Activated CD4-positive, alpha-beta T cell treated with anti-CD3 and anti-CD28 coated beads, Interleukin-2, amount 10 ng/mL, durations not matched to agents 7 days and 5 days (primary cell): ENCODE measurements at places on chromosomes 13 and 19. TPM values are rescaled to one million over a fixed set of nuclear protein-coding genes. Genes with fewer than 3 reads are reported as not detected.
A peak's percentile ranks its signal among the peaks of the same experiment; 100 is the strongest.

DNA sequence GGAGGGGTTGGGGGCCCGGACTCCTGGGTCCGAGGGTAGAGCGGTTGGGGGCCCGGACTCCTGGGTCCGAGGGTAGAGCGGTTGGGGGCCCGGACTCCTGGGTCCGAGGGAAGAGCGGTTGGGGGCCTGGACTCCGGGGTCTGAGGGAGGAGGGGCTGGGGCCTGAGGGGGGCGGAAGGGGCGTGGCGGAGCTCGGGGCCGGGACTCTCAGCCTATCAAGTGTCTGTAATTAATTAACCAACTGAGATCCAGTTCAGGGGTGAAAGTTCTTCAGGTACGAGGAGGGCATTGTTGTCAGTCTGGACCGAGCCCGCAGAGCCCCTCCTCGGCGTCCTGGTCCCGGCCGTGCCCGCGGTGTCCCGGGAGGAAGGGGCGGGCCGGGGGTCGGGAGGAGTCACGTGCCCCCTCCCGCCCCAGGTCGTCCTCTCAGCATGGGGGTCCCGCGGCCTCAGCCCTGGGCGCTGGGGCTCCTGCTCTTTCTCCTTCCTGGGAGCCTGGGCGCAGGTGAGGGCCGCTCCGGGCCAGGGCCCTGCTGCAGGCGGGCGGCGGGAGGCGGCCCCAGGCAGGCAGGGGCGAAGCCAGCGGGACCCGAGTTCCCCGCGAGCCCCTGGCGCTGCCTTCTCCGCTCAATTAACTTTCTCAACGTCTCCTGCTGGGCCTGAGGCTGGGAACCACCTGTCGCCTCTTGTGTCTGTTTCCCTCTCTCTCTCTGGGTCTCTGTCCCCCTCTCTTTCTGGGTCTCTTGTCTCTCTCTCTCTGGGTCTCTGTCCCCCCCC, 697 bp downstream of the FCGRT start:
- DNase-seq, result no peak
- no peaks in the 10 kb centered on the region for H3K27me3 ChIP-seq
- peaks cover 3% of the 10 kb centered on the region for H3K36me3 ChIP-seq
- H3K4me1 ChIP-seq, result peaks cover 29% of the 10 kb centered on the region
- H3K4me3 ChIP-seq, result peak overlapping the region; percentile 74

DNA sequence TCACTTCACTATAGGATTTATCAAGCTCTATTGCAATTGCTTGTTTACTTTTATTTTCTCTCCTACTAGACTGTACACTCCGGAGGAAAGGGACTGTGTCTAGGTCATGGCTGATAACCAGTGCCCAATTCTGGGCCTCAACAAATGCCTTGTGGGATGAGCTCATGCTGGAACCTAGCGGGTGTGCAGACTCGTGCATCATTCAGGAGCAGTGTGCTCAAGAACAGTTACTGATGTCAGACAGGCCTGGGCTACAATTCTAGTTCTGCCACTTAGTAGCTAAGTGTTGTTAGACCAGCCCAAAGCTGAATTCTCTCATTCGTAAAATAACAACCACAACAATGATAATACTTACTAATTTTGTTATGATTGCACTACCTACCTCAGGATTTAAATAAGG, 95.4 kb downstream of the CYSLTR2 start:
- no peak for DNase-seq
- no peaks in the 10 kb centered on the region for H3K27me3 ChIP-seq
- H3K4me1 ChIP-seq, result peaks cover 11% of the 10 kb centered on the region
- no peak overlapping the region for H3K4me3 ChIP-seq
- no peaks in the 10 kb centered on the region for H3K36me3 ChIP-seq
- H3K27ac ChIP-seq, result no peak overlapping the region

- H3K4me3 ChIP-seq, result no peak overlapping the region
- peaks cover 4% of the 10 kb centered on the region for H3K36me3 ChIP-seq
- H3K27me3 ChIP-seq, result peaks cover 31% of the 10 kb centered on the region
- DNase-seq, result no peak
- no peak overlapping the region for H3K27ac ChIP-seq
These were observed 52.6 kb upstream of the RCBTB2 start for GRCh38 chr13:48585456-48585840.

DNA sequence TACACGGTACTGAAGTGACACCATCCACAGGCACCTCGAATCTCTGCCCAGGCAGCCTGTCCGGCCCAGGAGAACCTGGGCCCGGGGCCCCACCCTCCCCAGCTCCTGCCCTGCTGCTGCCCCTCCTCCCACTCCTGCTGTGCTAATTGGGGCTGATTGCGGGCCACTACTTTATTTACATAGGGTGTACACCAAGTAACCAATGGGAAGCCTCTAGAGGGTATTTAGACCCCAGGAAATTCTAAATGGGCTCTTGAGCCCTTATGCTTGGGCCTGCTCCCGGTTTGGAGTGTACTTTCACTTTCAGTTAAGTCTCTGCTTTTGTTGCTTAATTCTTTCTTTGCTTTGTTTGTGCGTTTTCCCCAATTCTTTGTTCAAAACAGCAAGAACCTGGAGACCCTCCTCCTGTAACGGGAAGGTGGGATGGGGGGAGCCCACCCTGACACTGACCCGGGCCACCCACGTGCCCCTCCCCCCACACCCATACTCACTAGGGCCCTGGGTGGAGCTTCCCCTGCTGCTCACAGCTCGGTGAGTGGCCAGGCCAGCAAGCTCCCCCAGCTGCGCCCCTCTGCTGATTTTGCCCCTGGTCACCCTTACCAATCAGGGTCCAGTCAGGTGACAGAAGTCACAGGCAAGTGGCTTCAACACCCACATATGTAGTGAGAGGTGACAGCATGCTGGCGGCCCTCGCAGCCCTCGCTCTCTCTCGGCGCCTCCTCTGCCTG, 9.4 kb downstream of the SCGB2B2 start:
- H3K4me3 ChIP-seq, result peak overlapping the region; percentile 21
- peaks cover under 1% of the 10 kb centered on the region for H3K27me3 ChIP-seq
- no peak for DNase-seq
- H3K27ac ChIP-seq, result peak overlapping the region; percentile 92
- peaks cover 23% of the 10 kb centered on the region for H3K4me1 ChIP-seq

GRCh38 chr13:32585550-32586079, 637 bp upstream of the PDS5B start:
- peaks cover 12% of the 10 kb centered on the region for H3K27me3 ChIP-seq
- H3K27ac ChIP-seq, result peak overlapping the region; percentile 91
- H3K36me3 ChIP-seq, result no peaks in the 10 kb centered on the region
- H3K4me1 ChIP-seq, result peaks cover 33% of the 10 kb centered on the region
- no peak for DNase-seq
- peak overlapping the region; percentile 76 for H3K4me3 ChIP-seq

DNA sequence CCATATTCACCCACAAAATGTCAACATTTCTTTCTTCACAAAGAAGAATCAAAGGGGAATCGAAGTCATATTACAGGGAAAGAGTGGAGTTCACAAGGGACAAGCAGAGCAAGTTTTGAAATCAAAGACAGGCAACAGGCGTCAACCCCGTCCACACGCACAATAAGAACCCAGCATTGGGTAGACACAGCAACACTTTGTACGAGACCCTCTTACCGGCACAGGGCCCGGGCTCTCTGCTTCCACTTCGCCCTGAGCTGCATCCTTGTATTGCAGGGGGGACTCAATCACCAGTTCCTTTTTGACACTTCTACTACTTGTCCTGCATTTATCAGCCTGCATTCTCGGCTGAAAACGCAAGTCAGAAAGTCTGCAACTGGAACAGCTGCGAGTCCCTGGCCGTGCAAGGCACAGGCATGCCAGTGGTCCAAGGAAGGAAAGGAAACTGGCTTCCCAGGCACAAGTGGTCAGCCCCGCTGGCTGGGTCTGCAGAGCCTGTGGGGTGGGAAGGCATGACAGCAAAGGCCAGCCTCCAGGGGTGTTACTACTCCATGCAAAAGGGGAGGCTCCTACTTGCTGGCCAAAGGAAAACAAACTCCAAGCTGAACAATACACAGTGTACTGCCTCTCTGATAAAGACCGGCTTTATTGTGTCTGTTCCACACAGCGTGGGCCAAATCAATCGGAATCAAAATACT, at the start of gene DOCK9:
Gene DOCK9, minus strand, starts transcription at position 497 of the 698 bp plus-strand sequence. Its CDS starts 155 bp downstream, at position 342.
- no peak for DNase-seq
- H3K27me3 ChIP-seq, result no peaks in the 10 kb centered on the region
- peaks cover 2% of the 10 kb centered on the region for H3K36me3 ChIP-seq
- H3K27ac ChIP-seq, result no peak within 1 kb of the TSS
- no peak within 1 kb of the TSS for H3K4me3 ChIP-seq
- H3K4me1 ChIP-seq, result peaks cover 46% of the 10 kb centered on the region

DNA sequence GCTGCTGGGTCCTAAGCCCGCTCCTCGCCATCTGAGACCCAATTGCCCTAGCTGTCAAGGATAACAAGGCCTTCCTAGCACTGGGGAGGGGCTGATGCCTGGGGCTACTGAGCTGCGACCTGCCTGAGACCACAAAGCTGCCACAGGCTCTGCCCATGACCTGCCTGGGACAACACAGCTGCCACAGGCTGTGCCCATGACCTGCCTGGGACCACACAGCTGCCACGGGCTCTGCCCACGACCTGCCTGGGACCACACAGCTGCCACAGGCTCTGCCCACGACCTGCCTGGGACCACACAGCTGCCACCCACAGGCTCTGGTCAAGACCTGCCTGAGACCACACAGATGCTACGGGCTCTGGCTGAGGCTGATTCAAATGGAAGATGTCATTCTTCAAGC, 54.8 kb downstream of the EPS15L1 start:
- H3K4me1 ChIP-seq, result peaks cover 8% of the 10 kb centered on the region
- H3K27me3 ChIP-seq, result no peaks in the 10 kb centered on the region
- DNase-seq, result no peak
- H3K27ac ChIP-seq, result peak overlapping the region; percentile 19
- H3K36me3 ChIP-seq, result peaks cover 26% of the 10 kb centered on the region
- no peak overlapping the region for H3K4me3 ChIP-seq

DNA sequence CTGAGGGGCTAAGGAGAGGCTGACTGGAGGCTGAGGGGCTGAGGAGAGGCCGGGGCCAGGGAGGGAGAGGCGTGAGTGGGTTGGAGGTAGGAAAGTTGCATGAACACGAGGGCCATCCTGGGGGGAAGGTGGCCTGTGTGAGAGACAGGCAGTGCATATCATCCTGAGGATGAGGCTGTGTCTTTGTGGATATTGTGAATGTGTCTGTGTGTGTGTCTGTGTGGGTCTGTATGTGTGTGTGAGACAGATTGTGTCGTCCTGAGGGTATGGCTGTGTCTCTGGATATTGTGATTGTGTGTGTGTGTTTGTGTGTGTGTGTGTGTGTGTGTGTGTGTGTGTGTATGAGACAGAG, 422 bp downstream of the ZNF71 start:
- H3K36me3 ChIP-seq, result peaks cover 34% of the 10 kb centered on the region
- H3K27ac ChIP-seq, result peak overlapping the region; percentile 89
- H3K4me1 ChIP-seq, result peaks cover 19% of the 10 kb centered on the region
- H3K4me3 ChIP-seq, result peak overlapping the region; percentile 96

The RASGRP4 gene
- 2.6 TPM for total RNA-seq

The FAAP24 gene
- 8.3 TPM for total RNA-seq

DNA sequence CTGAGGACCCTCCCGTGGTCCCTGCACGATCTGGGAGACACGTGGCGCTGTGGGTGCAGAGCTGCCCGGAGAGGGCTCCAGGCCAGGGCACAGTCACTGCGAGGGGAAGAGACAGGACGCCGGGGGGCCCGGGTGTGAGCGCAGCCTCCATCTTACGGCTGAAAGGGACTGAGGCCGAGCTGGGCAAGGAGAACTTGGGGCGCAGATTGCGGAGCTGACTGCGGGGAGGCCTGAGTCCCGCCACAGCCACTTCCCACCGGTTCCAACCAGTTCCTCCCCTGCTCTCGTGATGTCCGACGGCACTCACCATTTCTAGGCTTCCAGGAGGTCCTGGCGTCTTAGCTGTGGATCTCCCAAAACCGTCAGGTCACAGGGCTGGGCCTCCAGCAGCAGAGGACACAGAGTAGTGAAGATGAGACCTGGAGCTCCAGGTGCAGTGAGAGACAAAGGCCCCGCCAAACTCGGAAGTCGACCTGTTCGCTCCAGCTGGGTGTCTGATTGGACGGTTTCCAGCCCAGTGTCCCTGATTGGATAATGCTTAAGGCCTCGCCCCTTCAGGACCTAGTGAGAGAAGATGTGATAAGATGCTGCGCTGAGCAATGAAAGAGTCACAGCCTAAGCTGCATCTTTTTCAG, 4.8 kb upstream of the ZNF253 start:
- peak; percentile 63 for DNase-seq
- peak overlapping the region; percentile 71 for H3K4me3 ChIP-seq
- peaks cover 45% of the 10 kb centered on the region for H3K36me3 ChIP-seq
- H3K27me3 ChIP-seq, result no peaks in the 10 kb centered on the region
- peak overlapping the region; percentile 83 for H3K27ac ChIP-seq

DNA sequence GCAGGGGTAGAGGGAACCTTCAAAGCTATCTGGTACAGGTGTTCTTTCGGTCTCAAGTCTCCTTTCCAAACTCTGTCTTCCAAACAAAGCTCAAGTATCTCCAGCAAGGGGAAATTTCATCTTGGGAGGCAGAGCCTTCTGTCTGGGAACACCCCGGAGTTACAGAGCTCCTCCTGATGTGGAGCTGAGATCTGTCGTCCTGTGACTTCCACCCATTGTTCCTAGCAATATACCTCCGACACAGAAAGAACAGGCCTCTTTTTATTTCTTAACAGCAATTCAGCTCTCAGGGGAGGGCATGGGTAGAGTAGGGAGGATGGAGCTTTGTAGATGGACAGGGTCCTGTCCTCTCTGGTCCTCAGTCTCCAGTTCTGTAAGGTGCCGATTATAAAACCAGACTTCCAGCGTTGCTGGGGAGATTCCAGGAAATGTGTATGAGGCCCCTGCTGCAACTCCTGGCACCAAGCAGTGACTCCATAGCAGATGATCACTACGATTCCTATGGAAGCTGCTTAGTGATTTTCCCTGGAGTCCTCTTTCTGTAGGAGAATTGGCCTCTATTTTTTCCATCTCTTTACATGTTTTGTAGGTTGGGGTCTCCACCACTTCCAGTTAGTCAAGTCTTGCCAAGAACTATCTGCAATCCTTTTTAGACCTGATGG, 56.0 kb upstream of the ARGLU1 start:
- H3K36me3 ChIP-seq, result no peaks in the 10 kb centered on the region
- H3K4me3 ChIP-seq, result no peak overlapping the region
- DNase-seq, result no peak
- H3K4me1 ChIP-seq, result peaks cover 3% of the 10 kb centered on the region
